Colonic mucosa (tissue), 4 donors: ENCODE measurements at places on chromosomes 7 and 10. TPM values are rescaled to one million over a fixed set of nuclear protein-coding genes. Genes with fewer than 3 reads are reported as not detected.

- no peak for DNase-seq
Measured at GRCh38 chr7:38727184-38727940, 96.2 kb upstream of the AMPH start.

GRCh38 chr10:113436851-113437250 is 116.0 kb upstream of the HABP2 start:
- no peak for DNase-seq

GRCh38 chr10:124101351-124101750 is 8.0 kb upstream of the CHST15 start:
- DNase-seq, result no peak

- no peak for DNase-seq
Measured at GRCh38 chr10:117542706-117543224, at the start of gene EMX2. TSS of gene EMX2 (plus strand) at chr10:117542746. CDS start at chr10:117543268, 522 bp downstream.

DNA sequence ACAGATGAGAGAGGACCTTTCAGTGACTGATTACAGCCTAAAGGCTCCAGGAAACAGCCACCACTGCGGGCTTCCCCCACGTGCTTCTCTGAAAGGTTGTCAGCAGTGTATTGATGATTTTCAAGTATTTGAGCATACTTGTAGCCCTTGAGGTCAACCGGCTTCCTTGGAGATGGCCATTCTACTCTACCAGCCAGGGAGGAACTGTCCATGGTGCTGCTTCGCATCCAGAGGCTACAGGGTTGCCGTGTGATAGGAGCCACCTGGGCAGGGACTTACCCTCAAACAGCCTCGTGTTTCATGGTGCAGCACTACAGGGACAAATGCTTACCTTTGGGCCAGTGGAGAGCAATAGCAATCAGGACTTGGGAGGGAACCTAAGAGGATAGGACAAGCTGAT is 179.5 kb downstream of the DPP6 start:
- no peak for DNase-seq

The TMEM176B gene
- total RNA-seq, result 154 TPM

The EGR2 gene
- 0.20 TPM for total RNA-seq

The PON1 gene
- not detected for total RNA-seq

The OR2A12 gene
- total RNA-seq, result not detected
